Keratinocyte (primary cell): ENCODE measurements at places on chromosomes 7 and 10. TPM values are rescaled to one million over a fixed set of nuclear protein-coding genes. Genes with fewer than 3 reads are reported as not detected.

DNA sequence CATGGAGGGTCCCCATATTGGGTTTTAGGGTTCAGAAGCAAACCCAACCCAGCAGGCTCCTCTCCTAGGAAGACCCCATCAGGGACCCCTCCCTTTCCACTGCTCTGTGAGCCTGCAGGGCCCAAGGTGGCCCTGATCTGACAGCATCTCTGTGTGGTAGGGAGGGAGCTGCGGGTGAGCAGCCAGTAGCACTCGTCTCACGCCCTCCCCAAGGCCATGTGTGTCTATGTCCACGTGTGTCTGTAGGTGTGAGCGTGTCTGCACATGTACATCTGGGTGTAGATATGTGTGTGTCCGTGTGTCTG, 103.5 kb upstream of the FAM20C start:
- no peak overlapping the region for H3K4me3 ChIP-seq
- H3K27ac ChIP-seq, result no peak overlapping the region
- peaks cover 32% of the 10 kb centered on the region for H3K4me1 ChIP-seq
- H3K27me3 ChIP-seq, result peaks cover 13% of the 10 kb centered on the region
- no peaks in the 10 kb centered on the region for H3K36me3 ChIP-seq
- peak; percentile 21 for DNase-seq

- no peak overlapping the region for H3K4me3 ChIP-seq
- H3K4me1 ChIP-seq, result no peaks in the 10 kb centered on the region
- peaks cover 2% of the 10 kb centered on the region for H3K36me3 ChIP-seq
Measured at GRCh38 chr10:130230036-130230435, 93.8 kb downstream of the GLRX3 start.

The NODAL gene
- 0.30 to 0.46 TPM (median 0.45 TPM) in 3 replicates for polyA plus RNA-seq

GRCh38 chr10:127195571-127196281, 665 bp downstream of the INSYN2A start:
- H3K4me3 ChIP-seq, result peak overlapping the region; percentile 43
- H3K27me3 ChIP-seq, result peaks cover 12% of the 10 kb centered on the region
- DNase-seq, result no peak
- no peak overlapping the region for H3K27ac ChIP-seq
- H3K4me1 ChIP-seq, result peaks cover 4% of the 10 kb centered on the region

- peak overlapping the region; percentile 72 for H3K27ac ChIP-seq
- DNase-seq, result no peak
- H3K27me3 ChIP-seq, result no peaks in the 10 kb centered on the region
- no peaks in the 10 kb centered on the region for H3K36me3 ChIP-seq
Measured at GRCh38 chr10:107545717-107546116, 381.2 kb upstream of the SORCS1 start.

- H3K4me3 ChIP-seq, result no peak overlapping the region
- DNase-seq, result no peak
- no peak overlapping the region for H3K27ac ChIP-seq
- H3K27me3 ChIP-seq, result peaks cover 6% of the 10 kb centered on the region
Measured at GRCh38 chr10:69472544-69472943, 21.3 kb downstream of the TSPAN15 start.

- no peak for DNase-seq
- no peak overlapping the region for H3K27ac ChIP-seq
- H3K27me3 ChIP-seq, result no peaks in the 10 kb centered on the region
- no peaks in the 10 kb centered on the region for H3K4me1 ChIP-seq
Measured at GRCh38 chr7:159039716-159040115, 105.0 kb downstream of the VIPR2 start.

GRCh38 chr7:113824117-113824823, 94.5 kb downstream of the PPP1R3A start:
- no peaks in the 10 kb centered on the region for H3K27me3 ChIP-seq
- no peaks in the 10 kb centered on the region for H3K4me1 ChIP-seq
- no peak overlapping the region for H3K27ac ChIP-seq
- H3K4me3 ChIP-seq, result no peak overlapping the region
- H3K36me3 ChIP-seq, result no peaks in the 10 kb centered on the region

DNA sequence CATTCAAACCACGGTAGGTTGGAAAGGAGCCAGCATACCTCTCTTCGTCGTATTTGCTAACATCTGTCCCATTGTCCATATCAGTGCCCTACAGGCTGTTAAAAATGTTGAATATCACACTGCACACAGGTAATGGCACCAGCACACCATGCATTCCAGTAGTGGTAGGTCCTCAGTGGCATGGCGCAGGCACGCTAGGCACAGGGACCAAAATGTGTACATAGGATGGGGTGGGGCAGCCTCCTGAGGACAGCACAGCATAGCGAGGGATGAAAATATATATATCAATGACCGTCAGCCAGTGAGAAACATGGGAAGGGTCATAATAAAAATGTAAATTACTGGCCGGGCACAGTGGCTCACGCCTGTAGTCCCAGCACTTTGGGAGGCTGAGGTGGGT, 99.9 kb upstream of the CTBP2 start:
- no peaks in the 10 kb centered on the region for H3K27me3 ChIP-seq
- no peak overlapping the region for H3K27ac ChIP-seq
- no peak for DNase-seq
- no peak overlapping the region for H3K4me3 ChIP-seq
- no peaks in the 10 kb centered on the region for H3K36me3 ChIP-seq

GRCh38 chr10:130250127-130250526, 113.9 kb downstream of the GLRX3 start:
- H3K36me3 ChIP-seq, result no peaks in the 10 kb centered on the region
- H3K27ac ChIP-seq, result no peak overlapping the region
- H3K27me3 ChIP-seq, result no peaks in the 10 kb centered on the region
- no peaks in the 10 kb centered on the region for H3K4me1 ChIP-seq
- H3K4me3 ChIP-seq, result no peak overlapping the region

DNA sequence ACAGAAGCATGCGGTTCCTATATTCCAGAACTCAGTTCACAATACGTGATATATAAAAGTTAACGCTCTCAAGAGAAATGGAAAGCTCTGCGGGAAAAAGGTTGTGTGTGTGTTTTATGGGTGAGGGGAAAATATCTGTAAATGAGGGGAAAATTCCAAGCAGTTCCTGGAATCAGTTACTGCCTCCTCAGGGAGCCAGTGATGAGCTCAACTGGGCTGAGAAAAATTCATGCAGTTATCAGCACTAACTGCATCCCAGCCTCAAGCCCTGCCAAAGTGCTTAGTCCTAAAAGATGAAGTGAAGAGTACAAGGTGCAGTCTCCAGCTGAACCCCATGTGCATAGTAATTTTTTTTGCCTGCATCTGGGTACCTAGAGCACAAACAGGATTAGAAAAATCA, 191.9 kb downstream of the CDK14 start:
- no peak overlapping the region for H3K4me3 ChIP-seq
- H3K36me3 ChIP-seq, result no peaks in the 10 kb centered on the region
- H3K4me1 ChIP-seq, result no peaks in the 10 kb centered on the region
- no peaks in the 10 kb centered on the region for H3K27me3 ChIP-seq

DNA sequence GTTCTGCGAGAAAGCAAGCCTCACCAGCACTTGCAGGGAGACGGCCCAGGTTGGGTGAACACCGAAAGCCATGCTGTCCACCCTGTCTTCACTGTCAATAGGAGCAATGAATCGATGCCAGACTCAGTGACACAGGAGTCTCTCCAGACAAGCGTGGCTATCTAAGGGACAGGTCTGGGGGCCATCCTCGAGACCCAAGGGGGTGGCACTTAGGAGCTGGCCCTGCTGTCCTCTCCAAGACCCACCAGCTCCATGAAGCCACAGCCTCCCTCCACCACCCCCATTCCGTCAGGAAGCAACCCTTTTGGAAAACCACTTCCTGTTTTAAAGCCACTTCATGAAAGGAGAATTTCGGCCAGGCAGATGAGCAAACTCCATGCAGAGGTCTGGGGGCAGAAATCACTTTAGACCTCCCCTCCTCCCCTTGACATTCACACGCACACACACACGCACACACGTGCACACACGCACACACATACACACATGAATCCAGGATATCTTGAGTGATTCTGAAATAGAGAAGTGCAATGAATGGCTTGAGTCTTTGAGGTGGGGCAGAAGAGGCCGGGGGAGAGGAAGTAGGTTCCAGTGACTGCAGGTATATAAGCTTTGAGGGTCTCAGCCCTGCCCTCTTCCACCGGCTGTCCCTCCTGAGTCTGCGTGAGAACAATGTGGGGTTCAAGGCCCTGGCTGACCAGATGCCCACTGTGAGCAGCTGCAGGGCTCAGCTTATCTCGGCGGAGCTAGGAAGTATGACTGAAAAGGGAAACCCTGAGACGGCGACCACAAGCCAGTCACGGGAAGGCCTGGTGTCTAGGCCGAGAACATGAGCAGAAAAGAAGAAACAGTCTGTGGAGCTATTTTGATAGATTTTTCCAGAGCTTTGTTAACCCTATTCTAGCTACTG, 25.0 kb downstream of the RGS10 start:
- peaks cover 21% of the 10 kb centered on the region for H3K36me3 ChIP-seq
- no peaks in the 10 kb centered on the region for H3K27me3 ChIP-seq
- DNase-seq, result no peak
- H3K4me1 ChIP-seq, result peaks cover 25% of the 10 kb centered on the region

The LIPN gene
- 0.20 to 0.30 TPM in 2 of 3 replicates, not detected in the other for polyA plus RNA-seq

The AKR1C2 gene
- polyA plus RNA-seq, result 24.2 to 173 TPM (median 66.0 TPM) in 3 replicates

The KCNH2 gene
- 0.03 TPM in 1 of 3 replicates, not detected in the others for polyA plus RNA-seq

GRCh38 chr10:99435986-99436638, 5.7 kb upstream of the GOT1 start:
- no peak for DNase-seq
- no peak overlapping the region for H3K4me3 ChIP-seq
- no peaks in the 10 kb centered on the region for H3K4me1 ChIP-seq
- no peaks in the 10 kb centered on the region for H3K36me3 ChIP-seq

- no peak overlapping the region for H3K27ac ChIP-seq
- H3K27me3 ChIP-seq, result no peaks in the 10 kb centered on the region
- H3K4me3 ChIP-seq, result no peak overlapping the region
- H3K36me3 ChIP-seq, result no peaks in the 10 kb centered on the region
- DNase-seq, result no peak
- H3K4me1 ChIP-seq, result no peaks in the 10 kb centered on the region
Measured at GRCh38 chr7:116148626-116149025, 61.7 kb upstream of the TES start.

The MYL10 gene
- polyA plus RNA-seq, result not detected in 3 replicates

- H3K36me3 ChIP-seq, result no peaks in the 10 kb centered on the region
- H3K27me3 ChIP-seq, result no peaks in the 10 kb centered on the region
Measured at GRCh38 chr10:92291921-92292845, 1.2 kb downstream of the MARCHF5 start.

The FAM13C gene
- 0.08 to 1.2 TPM (median 0.58 TPM) in 3 replicates for polyA plus RNA-seq

GRCh38 chr10:86825366-86825765, 68.9 kb downstream of the BMPR1A start:
- H3K4me1 ChIP-seq, result no peaks in the 10 kb centered on the region
- H3K4me3 ChIP-seq, result no peak overlapping the region
- H3K27ac ChIP-seq, result no peak overlapping the region
- no peak for DNase-seq
- no peaks in the 10 kb centered on the region for H3K36me3 ChIP-seq

GRCh38 chr7:143316492-143316891, 581 bp downstream of the CLCN1 start:
- DNase-seq, result no peak
- H3K4me1 ChIP-seq, result peaks cover 13% of the 10 kb centered on the region
- no peak overlapping the region for H3K27ac ChIP-seq
- no peaks in the 10 kb centered on the region for H3K36me3 ChIP-seq
- no peaks in the 10 kb centered on the region for H3K27me3 ChIP-seq

DNA sequence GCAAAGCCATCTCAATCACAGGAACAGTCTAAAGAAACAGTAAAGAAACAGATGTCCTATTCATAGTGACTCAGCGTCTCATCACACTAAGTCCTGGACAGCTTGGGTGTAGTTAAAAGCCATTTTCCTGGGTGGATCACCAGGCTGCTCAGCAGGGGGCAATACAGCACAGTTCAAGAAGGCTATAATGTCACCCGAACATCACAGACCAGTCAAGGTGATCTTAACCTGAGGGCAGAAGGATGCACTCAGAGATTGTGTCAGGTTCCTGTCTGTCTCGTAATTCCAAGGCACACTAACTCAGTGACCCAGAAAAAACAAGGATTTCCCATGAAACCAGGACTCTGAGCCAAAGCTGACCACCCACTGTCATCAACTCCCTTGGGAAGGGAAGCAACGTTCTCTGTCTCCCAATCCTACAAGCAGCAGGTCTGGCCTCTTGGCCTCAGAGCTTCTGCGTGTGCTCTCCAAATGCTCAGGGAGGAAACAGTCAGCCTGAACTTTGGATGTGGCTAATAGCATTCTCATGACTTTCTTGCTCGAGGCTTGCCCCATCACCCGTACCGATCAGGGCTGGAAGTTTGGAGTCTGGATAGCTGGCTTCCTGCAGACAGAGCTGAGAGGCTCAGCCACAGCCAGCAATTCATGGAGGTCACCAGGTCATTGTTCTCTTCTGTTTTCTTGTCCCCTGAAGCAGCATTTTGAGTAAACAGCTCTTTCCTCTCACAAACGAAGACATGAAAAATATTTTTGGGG, 90.4 kb upstream of the FAM171A1 start:
- no peak overlapping the region for H3K4me3 ChIP-seq
- H3K36me3 ChIP-seq, result no peaks in the 10 kb centered on the region
- DNase-seq, result no peak

GRCh38 chr7:135434047-135434446, 75.9 kb downstream of the CNOT4 start:
- no peaks in the 10 kb centered on the region for H3K27me3 ChIP-seq
- no peak overlapping the region for H3K27ac ChIP-seq
- H3K4me3 ChIP-seq, result no peak overlapping the region

DNA sequence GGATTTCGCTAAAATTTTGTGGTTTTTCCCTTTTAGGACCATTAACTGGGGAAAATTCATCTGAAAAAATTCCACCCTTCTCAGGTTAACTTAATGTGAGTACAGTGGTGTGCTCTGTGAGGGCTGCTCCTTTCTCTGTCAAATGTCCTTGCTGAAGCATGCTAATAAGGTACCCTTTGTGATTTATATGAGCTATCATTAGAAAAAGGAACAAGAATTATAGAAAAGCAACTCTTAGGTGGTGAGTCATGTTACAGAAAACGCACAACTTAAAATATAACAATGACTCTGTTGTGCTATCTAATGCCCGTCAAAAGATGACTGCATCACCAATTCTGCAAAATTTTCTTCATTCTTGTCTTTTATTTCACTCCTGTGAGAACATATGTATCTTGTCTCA, 162.0 kb upstream of the MAGI2 start:
- no peaks in the 10 kb centered on the region for H3K36me3 ChIP-seq
- H3K4me3 ChIP-seq, result no peak overlapping the region
- H3K27me3 ChIP-seq, result no peaks in the 10 kb centered on the region
- no peaks in the 10 kb centered on the region for H3K4me1 ChIP-seq
- DNase-seq, result no peak

- H3K36me3 ChIP-seq, result peaks cover under 1% of the 10 kb centered on the region
- no peak for DNase-seq
- no peak overlapping the region for H3K4me3 ChIP-seq
Measured at GRCh38 chr10:74384615-74385183, 233.7 kb downstream of the ADK start.

- H3K4me3 ChIP-seq, result no peak overlapping the region
- H3K36me3 ChIP-seq, result no peaks in the 10 kb centered on the region
- H3K4me1 ChIP-seq, result no peaks in the 10 kb centered on the region
- DNase-seq, result no peak
Measured at GRCh38 chr7:86961686-86962085, 97.8 kb downstream of the ELAPOR2 start.

The NDUFB8 gene
- polyA plus RNA-seq, result 178 to 184 TPM (median 178 TPM) in 3 replicates

- H3K4me3 ChIP-seq, result no peak overlapping the region
- no peak overlapping the region for H3K27ac ChIP-seq
- no peak for DNase-seq
- H3K27me3 ChIP-seq, result no peaks in the 10 kb centered on the region
- H3K36me3 ChIP-seq, result no peaks in the 10 kb centered on the region
Measured at GRCh38 chr10:60351191-60351853, 38.4 kb downstream of the ANK3 start.
